NB4 (cell line): ENCODE measurements at places on chromosomes 6 and 20.

- peak; percentile 43 for DNase-seq
These were observed 340.1 kb downstream of the ZFAND3 start for GRCh38 chr6:38159596-38159995.

DNA sequence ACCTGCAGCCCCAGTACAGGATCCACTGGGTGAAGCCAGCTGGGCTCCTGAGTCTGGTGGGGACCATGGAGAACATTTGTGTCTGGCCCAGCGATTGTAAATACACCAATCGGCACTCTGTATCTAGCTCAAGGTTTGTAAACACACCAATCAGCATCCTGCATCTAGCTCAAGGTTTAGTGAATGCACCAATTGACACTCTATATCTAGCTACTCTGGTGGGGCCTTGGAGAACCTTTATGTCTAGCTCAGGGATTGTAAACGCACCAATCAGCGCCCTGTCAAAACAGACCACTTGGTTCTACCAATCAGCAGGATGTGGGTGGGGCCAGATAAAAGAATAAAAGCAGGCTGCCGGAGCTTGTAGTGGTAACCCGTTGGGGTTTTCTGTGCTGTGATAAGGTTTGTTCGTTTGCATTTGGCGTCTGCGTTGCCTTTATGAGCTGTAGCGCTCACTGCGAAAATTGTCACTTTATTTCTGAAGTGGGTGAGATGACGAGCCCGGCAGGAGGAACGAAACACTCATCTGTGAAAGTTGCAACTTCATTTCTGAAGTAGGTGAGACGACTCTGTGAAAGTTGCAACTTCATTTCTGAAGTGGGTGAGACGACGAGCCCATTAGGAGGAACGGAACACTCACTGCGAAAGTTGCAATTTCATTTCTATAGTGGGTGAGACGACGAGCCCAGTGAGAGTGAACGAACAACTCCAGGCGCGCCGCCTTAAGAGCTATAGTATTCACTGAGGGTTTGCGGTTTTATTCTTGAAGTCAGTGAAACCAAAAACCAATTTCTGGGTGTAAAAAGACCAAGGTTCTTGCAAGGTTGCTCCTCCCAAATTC is 31.1 kb downstream of the SERPINB6 start:
- DNase-seq = peak; percentile 49

- peak; percentile 85 for DNase-seq
These were observed 21.6 kb upstream of the MYB start for GRCh38 chr6:135159531-135159930.

- no peak for DNase-seq
These were observed 3.8 kb downstream of the SMIM26 start for GRCh38 chr20:18571009-18571408.

GRCh38 chr20:50794181-50794845 is 548 bp upstream of the BCAS4 start:
- peak; percentile 45 for DNase-seq

DNA sequence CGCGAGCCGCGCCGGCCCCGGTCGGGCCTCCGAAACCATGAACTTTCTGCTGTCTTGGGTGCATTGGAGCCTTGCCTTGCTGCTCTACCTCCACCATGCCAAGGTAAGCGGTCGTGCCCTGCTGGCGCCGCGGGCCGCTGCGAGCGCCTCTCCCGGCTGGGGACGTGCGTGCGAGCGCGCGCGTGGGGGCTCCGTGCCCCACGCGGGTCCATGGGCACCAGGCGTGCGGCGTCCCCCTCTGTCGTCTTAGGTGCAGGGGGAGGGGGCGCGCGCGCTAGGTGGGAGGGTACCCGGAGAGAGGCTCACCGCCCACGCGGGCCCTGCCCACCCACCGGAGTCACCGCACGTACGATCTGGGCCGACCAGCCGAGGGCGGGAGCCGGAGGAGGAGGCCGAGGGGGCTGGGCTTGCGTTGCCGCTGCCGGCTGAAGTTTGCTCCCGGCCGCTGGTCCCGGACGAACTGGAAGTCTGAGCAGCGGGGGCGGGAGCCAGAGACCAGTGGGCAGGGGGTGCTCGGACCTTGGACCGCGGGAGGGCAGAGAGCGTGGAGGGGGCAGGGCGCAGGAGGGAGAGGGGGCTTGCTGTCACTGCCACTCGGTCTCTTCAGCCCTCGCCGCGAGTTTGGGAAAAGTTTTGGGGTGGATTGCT is 1.3 kb downstream of the VEGFA start:
- DNase-seq = peak; percentile 84

GRCh38 chr20:41064377-41064776 is 35.8 kb downstream of the TOP1 start:
- DNase-seq = no peak

DNA sequence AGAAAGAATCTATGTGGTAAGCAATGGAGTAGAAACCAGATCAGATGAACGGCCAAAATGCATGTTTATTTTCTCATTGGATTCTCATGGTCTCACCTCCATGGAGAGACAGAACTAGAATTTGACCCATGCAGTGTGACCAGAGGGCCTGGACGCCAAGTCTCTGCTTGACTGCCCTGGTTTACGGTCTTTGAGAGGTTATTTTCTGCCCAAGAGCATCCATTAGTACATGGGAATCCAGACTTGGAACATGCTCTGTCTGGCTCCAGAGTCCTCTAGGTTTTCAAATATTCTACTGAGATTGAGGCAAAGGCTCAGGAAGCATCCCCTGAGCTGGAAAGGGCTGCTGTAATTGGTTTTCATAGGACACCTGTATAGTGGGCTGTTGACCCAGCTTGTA is 45.5 kb upstream of the UST start:
- no peak for DNase-seq

- DNase-seq = no peak
These were observed 179.8 kb downstream of the HAO1 start for GRCh38 chr20:7760247-7761031.

DNA sequence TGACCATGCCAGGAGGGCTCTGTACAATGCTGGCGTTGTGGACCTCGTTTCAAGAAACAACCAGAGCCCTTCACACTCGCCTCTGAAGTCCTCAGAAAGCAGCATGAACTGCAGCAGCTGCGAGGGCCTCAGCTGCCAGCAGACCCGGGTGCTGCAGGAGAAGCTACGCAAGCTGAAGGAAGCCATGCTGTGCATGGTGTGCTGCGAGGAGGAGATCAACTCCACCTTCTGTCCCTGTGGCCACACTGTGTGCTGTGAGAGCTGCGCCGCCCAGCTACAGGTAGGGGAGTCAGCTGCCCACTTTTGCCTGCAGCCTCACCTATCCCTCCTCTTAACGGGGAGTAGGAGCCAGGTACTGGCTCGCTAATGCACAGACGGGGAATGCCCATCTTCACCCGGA is 16.2 kb downstream of the MYLIP start:
- no peak for DNase-seq

- no peak for DNase-seq
These were observed 98.9 kb downstream of the EYA2 start for GRCh38 chr20:46993465-46994095.

DNA sequence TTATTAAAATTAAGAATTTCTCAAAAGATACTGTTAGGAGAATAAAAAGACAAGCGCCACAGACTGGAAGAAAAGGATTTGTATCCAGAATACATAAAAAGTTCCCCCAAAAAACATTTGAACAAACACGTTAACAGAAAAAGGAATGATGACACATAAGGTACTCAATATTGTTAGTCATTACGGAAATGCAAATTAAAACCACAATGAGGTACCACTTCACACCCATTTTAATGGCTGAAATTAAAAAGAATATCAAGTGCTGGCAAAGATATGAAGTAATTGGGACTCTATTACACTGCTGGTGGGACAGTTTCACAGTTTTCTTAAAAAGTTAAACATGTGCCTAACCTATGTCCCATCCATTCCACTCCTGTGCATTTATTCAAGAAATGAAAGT is 51.4 kb downstream of the HECA start:
- DNase-seq = no peak

DNA sequence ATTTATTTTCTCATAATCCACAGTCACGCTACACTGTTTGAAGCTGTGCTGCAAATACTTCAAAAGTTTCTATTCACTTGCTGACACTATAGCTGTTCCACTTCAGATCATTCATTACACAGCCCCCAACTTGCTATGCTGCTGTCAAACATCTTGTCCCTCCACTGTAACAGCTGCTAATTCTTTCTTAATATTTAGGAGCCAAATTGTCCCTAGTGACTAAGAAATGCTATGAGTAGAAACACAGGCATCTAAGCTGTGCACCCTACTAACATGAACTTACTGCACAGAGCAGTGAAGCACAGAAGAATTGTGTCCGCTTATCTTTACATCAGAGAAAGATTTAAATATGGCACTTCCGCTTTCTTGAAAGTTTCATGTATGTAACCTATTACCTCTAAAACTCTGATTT is 91.3 kb downstream of the PDE10A start:
- no peak for DNase-seq

DNA sequence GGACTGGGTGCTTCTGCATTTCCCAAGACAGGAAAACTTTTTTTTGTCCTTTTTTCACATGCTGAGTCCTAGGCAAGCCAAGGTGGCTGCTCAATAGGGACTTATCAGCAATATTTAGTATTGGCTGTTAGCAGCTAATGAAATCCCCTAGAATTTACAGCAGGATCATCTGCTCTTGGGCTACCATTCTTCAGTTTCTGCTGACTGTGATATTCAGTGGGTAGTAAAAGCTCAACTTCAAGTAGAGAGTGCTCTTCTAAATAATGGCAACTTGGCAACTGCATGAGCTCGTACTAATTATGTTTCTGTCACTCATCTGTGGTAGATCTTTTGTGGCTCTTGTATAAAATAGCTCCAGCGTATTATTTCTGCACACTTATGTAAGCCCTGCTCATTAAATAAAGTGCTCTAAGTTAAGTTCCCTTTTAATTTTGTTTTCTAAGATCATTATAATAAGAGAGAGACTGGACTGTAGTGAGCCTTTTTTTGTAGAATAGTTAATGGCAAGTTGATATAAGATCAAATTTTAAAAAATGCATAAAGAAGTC is 110.3 kb downstream of the SLC35F1 start:
- DNase-seq = no peak

GRCh38 chr6:36025260-36025931 is 955 bp upstream of the SLC26A8 start:
- no peak for DNase-seq

- DNase-seq = peak; percentile 29
These were observed 109.3 kb downstream of the TRDN start for GRCh38 chr6:123527406-123527805.

DNA sequence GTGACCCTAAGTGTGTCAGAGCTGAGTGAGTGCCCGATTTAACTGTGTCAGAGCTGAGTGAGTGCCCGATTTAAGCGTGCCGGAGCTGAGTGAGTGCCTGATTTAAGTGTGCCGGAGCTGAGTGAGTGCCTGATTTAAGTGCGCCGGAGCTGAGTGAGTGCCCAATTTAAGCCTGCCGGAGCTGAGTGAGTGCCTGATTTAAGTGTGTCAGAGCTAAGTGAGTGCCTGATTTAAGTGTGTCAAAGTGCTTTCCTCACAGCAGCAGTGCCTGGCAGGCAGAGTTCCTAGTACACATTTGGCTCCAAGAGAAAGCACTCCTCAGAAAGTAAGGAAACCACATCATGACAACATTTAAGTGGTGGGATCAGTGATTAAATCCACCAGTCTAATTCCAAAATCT is 13.2 kb downstream of the SERAC1 start:
- no peak for DNase-seq

GRCh38 chr6:116513224-116513875 is 1.9 kb downstream of the CALHM5 start:
- DNase-seq = no peak

- no peak for DNase-seq
These were observed 434.1 kb upstream of the SOX4 start for GRCh38 chr6:21159465-21159864.

GRCh38 chr20:47662483-47663353 is 122.6 kb downstream of the SULF2 start:
- DNase-seq = no peak

- no peak for DNase-seq
These were observed 426.8 kb upstream of the SOX4 start for GRCh38 chr6:21166754-21167153.

DNA sequence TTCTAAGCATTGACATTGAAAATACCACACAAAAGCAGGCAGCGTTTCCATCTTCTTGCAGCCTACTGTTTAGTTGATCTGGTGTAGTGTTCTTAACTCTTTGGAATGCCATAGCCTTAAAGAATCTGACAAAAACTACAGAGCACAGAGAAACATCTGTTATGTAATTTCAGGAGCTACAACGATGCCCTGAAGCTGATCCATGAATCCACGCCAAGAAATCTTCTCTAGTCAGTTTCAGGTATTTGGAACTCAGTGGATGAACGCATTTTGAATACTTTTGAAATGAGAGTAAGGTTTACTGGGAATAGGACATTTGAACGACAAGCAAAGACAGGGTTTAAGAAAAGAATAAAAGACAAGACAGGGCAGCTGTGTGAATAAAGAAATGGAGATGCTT is 17.8 kb downstream of the ALDH8A1 start:
- no peak for DNase-seq

DNA sequence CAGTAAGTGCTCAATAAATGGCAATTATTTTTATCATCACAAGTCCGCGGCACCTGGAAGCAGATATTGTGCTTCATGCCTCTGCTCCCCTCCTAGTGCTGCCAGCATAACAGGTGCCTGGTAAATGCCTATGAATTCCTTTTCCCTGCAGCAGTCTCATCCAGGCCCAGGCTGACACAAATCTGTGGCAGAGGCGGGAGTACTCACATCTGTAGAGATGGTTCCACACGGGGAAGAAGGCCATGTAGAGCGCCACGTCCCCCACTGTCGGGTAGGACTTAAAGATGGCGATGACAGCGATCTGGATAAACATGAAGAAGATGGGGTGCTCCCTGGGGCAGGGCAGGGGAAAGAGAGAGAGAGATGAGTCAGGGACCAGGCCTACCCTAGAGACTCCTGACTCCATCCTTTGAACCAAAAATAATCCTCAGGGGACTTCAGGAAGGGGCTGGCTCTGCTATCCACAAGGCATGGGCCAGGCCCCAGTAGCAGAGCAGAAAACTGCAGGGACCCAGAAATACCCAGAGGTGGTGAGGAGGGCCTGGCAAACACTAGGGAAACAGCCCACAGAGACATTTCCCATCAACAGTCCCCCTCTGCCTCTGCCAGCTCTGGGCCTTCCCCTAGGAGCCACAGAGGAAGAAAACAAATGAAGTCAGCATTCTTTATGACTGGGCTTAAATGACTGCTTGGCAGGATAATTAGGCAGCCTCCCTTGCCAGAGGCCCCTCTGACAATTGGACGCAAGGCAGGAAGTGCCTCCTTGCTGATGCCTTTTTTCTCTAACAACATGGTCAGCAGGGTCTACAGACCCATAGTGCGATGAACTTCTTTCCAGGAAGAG is 23.0 kb downstream of the MAP1LC3A start:
- DNase-seq = no peak

GRCh38 chr6:88220493-88220892 is 54.3 kb upstream of the CNR1 start:
- DNase-seq = peak; percentile 31

GRCh38 chr20:21941941-21942805 is 236.7 kb downstream of the PAX1 start:
- no peak for DNase-seq
